ENCODE measurements at places on chromosomes 16 and 17.
A peak's percentile ranks its signal among the peaks of the same experiment; 100 is the strongest.

DNA sequence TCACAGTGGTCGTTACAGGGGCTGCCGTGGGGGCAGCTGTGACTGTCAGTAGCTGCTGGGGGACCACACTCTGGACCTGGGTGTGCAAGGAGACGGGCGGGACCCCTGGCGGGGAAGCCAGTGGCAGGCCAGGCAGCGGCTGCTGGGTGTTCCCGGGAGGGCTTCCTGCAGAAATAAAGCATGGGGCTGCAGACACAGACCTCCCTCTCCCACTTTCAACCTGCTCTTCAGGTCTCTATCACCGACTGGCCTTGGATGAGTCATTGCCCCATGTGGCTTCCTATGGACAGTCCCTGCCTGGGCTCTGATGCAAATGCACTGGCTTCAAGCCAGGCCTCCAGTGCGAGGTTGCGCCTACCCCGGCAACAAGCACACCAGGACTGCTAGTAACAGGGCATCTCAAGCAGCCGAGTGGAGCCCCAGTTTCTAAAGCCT lies 17.2 kb downstream of the SREBF1 start:
- DNase-seq = peak; percentile 85

GRCh38 chr17:34371405-34372100 lies 8.5 kb upstream of the CCL1 start:
- DNase-seq = no peak

DNA sequence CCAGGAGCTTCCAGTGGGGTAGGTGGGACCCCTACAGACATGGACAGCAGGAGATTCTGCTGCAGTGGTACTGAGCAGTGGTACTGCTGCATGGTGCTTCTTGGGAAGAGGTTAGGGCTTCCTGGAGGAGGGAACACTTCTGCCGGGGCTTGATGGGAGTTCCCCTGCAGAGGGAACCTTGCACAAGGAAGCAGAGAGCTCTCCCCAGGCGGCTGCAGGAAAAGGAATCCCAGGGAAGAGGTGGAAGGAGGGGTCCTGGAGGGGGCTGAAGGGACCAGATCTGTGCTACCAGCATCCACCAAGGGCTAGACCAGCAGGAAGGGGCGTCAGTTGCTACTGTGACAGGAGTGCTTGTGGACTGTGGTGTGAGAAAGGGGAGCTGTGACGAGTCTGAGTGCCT lies 10.6 kb downstream of the RIPOR1 start:
- DNase-seq = no peak

DNA sequence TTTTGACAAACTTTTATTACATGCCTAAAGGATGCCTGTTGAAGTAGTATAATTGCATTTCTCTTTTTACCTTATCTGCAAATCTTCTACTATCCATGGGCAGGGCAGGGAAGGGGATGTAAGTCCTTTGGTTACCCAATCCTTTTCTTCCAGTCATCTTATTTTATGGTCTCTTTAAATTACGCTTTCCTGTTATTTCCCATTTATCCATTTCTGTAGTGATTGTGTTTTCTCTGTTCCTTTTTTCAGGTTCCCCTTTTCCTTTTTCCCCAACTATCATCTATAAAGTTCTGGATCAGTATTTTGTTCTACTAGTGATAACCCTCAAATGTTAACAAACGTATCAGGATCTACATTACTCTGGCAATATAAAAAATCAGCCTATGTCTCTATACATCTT lies 3.3 kb upstream of the ABCA9 start:
- DNase-seq = no peak

GRCh38 chr17:78225088-78225865 lies 6.2 kb upstream of the TMEM235 start:
- DNase-seq = no peak

DNA sequence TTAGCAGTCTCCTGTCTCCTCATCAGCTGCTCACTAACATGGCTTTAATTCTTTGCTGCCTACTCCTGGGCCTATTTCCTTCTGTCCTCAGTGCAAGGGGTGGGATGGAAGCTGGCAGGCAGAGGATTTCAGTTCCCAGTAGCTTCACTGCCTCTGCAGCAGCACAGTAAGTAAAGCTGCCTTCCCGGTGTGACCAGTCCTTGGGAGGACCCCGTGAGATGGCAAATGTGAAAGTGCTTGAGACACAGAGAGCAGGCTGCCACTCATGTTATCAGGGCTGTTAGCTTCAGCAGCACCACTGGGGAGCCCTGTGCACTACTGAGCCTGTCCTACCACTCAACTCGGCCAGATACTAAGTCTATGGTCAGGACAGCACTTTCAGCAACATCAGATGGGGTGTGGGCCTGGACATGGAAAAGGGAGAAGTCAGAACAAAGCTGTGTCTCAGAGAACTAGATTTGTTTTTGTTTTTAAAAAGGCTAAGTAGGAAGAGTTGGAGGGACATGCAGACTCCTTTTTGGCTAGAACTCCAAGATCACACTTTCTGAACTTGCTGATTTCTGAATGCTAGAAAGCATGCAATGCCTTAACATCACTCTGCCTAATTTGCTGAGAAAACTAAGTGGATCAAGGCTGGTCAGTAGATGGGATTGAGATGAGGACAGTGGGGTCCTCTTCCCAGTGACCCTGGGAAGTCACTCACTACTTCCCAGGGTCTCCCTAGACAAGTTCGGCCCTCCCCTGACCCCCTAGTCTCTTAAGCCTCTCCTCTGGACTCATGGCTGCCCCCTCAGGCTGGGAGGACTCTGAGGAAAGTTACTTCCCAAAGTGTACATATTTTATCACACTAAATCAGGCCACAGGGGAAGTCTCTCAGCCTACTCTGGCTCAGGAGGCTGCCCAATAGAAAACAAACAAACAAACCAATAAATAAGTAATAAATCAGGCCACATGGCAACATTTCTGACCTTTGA lies 1.1 kb downstream of the ACSF2 start:
- no peak for DNase-seq

- DNase-seq = no peak
These were observed 1.8 kb upstream of the APOH start for GRCh38 chr17:66230922-66231591.

DNA sequence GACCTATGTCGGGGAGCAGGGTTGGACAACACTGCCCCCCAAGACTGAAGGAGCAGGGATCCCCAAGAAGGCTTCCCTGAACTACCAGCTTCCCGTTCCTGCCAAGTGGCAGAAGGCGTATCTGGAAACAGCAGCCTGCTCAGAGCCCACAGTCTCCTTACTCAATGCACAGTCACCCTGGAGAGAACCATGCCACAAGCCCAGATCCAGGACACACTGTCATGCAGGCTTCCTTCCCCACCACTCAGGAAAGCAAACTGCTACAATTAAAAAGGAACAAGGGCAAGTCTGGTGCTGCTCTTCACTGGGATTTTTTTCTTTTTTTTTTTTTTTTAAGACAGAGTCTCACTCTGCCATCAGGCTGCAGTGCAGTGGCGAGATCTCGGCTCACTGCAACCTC lies 8.2 kb downstream of the WDR45B start:
- DNase-seq = no peak

DNA sequence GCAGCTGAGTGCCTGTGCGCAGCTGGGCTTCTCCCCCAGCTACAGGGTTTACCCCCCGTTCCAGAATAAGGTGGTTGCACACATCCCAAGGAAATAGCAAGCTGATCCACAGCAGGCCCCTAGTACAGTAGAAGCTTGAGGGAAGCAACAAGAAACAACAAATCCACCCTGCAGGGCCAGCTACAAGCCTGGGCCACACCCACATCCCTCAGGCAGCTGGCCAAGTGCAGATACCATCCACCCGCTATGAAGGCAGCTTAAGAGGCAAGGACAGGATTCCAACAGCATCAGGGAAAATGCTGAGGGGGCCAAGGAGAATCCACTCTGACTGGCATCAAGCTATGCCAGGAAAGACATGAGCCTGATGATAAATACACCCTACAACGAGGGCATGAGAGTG lies 66.9 kb upstream of the RCVRN start:
- DNase-seq = no peak

GRCh38 chr17:47232465-47232864 lies 21.2 kb upstream of the ITGB3 start:
- DNase-seq = no peak

GRCh38 chr17:54834086-54834485 lies 66.6 kb upstream of the TOM1L1 start:
- DNase-seq = no peak

DNA sequence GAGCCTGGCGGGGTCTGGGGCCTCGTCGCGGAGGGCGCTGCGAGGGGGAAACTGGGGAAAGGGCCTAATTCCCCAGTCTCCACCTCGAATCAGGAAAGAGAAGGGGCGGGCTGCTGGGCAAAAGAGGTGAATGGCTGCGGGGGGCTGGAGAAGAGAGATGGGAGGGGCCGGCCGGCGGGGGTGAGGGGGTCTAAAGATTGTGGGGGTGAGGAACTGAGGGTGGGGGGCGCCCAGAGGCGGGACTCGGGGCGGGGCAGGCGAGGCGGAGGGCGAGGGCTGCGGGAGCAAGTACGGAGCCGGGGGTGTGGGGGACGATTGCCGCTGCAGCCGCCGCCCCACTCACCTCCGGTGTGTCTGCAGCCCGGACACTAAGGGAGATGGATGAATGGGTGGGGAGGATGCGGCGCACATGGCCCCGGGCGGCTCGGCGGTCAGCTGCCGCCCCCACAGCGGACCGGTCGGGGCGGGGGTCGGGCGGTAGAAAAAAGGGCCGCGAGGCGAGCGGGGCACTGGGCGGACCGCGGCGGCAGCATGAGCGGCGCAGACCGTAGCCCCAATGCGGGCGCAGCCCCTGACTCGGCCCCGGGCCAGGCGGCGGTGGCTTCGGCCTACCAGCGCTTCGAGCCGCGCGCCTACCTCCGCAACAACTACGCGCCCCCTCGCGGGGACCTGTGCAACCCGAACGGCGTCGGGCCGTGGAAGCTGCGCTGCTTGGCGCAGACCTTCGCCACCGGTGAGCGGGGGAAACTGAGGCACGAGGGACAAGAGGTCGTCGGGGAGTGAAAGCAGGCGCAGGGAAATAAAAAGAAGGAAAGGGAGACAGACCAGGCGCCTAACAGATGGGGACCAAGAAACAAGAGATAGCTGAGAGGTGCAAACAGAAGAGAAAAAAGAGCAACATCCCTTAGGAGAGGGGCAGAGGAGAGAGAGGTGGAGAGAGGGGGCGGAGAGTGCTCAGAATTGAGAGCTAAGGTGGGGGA lies at the start of gene PNMT:
Gene PNMT (plus strand): TSS at position 509 of the 980 bp plus-strand sequence. CDS start 23 bp downstream, at position 532.
- DNase-seq = no peak

DNA sequence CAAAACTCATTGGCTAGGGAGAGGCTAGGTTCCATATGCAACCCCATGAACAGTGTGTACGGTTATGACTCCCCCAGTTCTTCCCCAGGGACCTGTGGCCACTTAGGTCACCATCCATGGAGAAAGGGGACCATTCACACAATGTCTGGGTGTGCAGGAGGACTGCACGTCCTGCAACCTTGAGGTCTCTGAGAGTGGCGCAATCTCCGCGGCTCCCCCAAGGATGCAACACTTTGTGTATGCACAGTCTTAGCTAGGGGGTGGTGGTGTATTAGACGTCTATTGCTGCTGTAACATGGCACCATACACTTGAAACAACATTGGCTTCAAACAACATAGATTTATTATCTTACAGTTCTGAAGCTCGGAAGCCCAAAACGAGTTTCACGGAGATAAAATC lies 65.6 kb upstream of the CBX4 start:
- no peak for DNase-seq

- no peak for DNase-seq
These were observed 16.8 kb upstream of the RMI2 start for GRCh38 chr16:11328172-11329070.

DNA sequence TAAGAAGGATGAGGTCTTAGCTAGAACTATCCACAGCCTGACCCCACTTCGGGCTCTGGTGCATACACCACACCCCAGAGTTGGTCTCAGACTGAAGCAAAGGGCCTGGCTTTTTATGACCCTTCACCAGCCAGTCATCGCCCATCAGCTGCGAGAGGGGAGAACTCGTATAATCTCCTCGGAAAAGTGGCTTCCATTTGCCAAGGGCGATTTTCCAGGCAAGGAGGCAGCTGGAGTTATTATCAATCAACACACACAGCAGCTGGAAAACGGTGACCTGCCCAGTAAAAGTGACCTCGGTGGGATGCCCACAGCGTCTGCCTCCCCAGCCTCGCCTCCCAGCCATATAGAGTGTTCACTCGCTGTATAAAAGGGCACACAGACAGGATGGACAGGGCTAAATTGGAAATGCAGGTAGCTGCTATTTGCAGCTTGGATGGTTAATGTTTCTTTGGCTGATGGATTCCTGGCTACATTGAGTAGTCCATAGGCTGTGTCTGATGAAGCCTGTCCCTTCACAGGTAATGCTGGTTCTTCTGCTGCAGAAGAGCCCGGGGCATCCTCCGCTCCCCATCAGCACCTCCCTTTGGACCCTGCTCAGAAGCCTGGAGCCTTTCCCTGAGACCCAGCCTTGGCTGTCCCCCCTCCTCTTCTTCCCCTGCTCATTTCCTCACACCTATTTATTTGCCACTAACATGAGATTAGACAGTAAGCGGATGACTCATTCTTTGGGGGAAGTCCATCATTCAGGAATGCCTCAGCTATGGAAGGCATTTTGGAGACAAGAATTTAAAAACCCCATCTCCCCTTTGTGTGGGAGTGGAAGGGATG lies 45.7 kb downstream of the TMEM186 start:
- no peak for DNase-seq

- DNase-seq = no peak
These were observed 7.5 kb upstream of the C16orf95 start for GRCh38 chr16:87324411-87325275.

DNA sequence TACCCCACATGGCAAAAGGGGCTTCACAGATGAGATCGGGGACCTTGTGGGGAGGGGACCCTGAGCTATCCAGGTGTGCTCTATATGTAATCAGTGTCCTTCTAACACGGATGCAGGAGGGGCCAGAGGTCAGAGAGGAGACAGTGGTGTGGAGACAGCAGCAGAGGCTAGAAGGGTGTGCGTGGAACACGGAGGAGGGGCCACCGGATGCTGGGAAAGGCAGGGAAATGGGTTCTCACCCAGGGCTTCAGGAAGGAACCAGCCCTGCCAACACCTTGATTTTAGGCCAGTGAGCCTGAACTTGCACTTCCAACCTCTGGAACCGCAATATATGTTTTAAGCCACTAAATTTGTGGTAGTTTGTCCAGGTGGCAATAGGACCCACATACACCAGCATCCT lies 4.6 kb upstream of the SLC38A8 start:
- DNase-seq = no peak

- no peak for DNase-seq
These were observed 79.7 kb downstream of the MRTFB start for GRCh38 chr16:14150796-14151195.

- DNase-seq = no peak
These were observed 1.8 kb downstream of the KCNJ2 start for GRCh38 chr17:70171159-70171558.

GRCh38 chr17:79036596-79036995 lies 12.6 kb downstream of the C1QTNF1 start:
- peak; percentile 56 for DNase-seq

DNA sequence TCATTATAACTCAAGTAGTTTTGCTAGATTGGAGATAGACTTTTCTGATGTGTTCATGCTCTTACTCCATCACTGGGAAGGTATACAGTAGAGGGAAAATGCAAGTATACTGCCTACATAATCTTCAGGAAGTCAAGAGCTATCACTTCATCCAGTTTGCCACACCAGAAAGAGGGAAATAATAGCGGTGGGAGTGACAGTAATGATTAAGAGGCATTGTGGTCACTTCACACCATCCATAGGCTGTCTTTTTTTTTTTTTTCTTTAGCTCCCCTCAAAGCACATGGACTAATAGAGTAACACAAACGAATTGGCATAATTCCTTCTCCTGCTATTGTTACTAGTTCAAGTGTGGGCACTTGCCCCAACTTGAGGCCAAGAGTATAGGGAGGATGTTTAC lies 28.4 kb upstream of the HLF start:
- no peak for DNase-seq

- DNase-seq = peak; percentile 91
These were observed 16.6 kb downstream of the COL1A1 start for GRCh38 chr17:50184611-50185398.

GRCh38 chr16:12057266-12057665 lies 80.7 kb downstream of the SNX29 start:
- peak; percentile 69 for DNase-seq

Measured in suprapubic skin (tissue), 4 donors.